AG20443 (cell line): ENCODE measurements at places on chromosomes 4 and X.
A peak's percentile ranks its signal among the peaks of the same experiment; 100 is the strongest.

GRCh38 chrX:118345045-118345463 lies 852 bp upstream of the WDR44 start:
- DNase-seq: no peak

- no peak for DNase-seq
These were observed 1365.9 kb upstream of the AGA start for GRCh38 chr4:178808106-178808505.

DNA sequence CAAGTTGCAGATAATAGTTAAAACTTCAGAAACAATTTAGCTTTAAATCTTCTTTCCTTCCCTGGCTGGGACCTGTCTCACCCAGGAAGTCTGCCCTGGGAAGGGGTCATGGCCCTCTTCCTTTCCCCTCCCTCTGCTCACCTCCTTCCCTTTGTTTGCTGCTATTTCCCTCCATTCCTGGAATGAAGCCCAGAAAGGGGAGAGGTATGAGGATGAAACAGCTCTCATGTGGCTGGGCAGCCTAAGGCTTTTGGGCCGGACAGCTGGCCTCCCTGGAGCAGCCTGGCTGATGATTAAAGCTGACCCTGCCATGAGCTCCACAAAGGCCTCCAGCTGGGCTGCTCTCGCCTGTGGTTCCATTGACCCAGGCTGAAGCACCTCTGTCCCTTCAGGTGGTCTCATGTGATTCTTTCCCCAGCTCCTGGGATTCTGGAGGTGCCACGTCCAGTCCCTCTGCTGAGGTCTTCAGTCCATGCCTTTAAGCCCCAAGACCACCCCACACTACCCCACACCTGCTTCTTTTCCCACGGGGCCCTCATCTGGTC lies 202.1 kb downstream of the PTTG2 start:
- DNase-seq: peak; percentile 73

- DNase-seq: no peak
These were observed 499 bp upstream of the NFXL1 start for GRCh38 chr4:47914926-47915237.

- peak; percentile 75 for DNase-seq
These were observed 54.5 kb upstream of the FBXW7 start for GRCh38 chr4:152590179-152591031.

- DNase-seq: no peak
These were observed 15.2 kb downstream of the ATOH1 start for GRCh38 chr4:93843772-93844171.

GRCh38 chrX:41621222-41621723 lies 67.5 kb upstream of the GPR34 start:
- DNase-seq: no peak

DNA sequence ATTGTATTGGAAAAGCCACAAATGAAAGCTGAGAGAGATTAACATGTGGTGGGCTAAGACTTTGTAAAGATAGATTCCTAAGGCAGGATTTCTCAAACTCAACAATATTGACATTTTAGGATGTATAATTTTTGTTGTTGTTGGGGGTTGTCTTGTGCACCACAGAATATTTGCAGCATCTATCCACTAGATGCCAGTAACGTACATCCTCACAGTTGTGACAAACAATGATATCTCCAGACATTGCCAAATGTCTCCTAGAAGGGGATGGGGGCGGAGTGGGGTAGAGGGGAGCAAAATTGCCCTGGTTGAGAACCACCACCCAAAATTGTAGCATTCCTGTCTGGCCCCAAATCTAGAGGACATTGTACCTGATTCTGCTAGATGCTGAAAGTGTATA lies 14.7 kb upstream of the CBR4 start:
- DNase-seq: peak; percentile 68

GRCh38 chr4:15799701-15800100 lies 21.6 kb downstream of the CD38 start:
- no peak for DNase-seq

DNA sequence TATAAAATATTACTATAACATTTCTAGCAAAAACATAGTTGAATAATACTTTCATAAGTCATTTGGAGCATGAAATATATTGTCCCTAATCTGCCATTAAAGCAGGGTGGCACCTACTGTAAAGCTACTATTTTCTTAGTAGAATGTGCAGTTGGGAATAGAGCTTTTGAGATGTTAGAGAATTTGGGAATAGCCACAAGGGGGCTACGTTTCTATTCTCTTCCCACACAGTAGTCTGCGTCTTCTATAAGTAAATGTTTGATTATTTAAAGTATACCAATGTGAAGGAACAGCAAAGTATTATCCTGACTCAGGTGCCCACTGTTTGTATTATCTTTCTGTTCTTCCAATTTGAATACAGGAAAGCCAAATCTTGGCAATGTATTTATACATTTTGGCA lies 323.2 kb upstream of the GIMD1 start:
- DNase-seq: no peak

GRCh38 chrX:120755066-120755846 lies 120.4 kb downstream of the CT47B1 start:
- no peak for DNase-seq

GRCh38 chrX:153600032-153600373 lies 1.1 kb upstream of the CCNQ start:
- no peak for DNase-seq

DNA sequence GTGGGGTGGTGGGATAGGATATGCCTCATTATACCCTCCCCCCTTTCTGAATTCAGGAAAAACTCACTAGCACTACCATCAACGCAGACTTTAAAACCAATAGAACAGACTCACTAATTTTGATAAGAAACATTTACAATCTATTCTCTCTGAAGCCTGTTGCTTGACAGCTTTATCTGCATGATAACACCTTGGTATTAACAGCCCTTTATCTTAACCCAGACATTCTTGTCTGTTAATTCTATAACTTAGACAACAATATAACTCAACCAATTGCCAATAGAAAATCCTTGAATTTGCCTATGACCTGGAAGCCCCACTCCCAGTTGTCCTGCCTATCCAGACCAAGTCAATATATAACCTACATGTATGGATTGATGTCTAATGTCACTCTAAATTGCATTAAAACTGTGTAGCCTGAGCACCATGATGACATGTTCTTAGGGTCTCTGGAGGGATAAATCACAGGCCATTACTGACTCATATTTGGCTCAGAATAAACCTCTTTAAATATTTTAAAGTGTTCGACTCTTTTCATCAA lies 1.5 kb upstream of the UGT2A3 start:
- no peak for DNase-seq

GRCh38 chrX:43644124-43644701 lies 11.9 kb upstream of the MAOA start:
- peak; percentile 40 for DNase-seq

DNA sequence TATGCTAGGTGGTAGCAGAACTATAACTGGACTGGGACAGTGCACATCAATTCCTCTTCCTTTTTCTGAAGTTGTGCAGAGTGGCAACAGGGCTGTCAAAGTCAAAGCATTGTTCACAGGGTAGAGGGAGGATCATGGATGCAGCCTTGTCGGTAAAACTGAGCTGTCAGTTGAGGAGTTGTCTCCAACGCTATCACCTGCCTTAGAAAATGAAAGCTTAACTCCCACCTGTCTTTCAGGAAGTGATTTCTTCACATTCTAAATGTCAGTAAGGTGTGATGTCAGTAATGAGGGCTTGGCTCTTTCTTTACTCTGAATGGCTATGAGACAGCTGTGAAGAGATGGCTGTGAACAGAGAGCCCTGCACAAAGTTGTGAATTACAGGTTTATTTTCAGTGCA lies 66.4 kb upstream of the BANK1 start:
- no peak for DNase-seq

DNA sequence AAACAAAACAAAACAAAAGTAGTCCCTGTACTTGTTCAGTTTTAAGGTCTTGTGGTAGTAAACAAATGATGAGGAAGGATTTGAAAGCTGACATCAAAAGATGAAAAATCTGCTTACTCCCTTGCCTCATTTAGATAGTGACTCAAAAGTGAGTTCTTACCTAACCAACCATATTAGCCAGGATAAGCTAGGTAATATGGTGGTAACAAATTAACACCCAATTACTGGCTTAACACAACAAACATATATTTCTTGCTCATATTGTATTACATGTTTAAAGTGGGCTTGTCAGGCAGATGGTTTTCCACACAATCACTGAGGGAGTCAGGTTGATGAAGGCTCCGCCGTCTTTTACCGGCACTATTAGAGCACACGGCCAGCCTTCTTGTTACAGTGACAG lies 189.7 kb downstream of the PPARGC1A start:
- DNase-seq: no peak

DNA sequence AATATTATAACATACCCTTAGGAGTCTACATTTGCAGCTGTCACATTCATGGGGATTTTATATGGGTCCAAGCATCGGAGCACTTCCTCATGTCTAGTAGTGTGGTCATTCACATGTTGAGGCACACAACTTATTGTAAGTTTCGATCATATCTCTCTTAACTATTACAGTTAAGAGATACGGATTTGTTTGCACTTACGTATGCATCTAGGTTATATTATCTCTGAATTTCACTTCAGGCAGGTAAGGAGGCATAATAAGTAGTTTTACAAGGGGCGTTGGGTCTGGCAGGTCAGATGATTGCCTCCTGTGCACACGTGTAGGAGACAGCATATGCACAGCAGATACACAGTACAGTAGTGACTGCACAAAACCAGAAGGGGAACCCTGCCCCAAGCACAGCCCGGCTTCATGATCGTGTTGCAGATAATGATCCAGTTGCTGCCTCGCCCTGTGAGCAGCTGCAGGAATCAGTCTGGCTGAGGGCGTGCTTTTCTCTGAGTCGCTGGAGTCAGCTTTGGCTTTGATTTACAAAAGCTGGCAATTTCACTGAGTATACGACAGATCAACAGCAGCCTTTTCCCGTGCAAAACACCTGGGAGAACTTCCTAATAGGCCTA lies 302.9 kb upstream of the GATB start:
- DNase-seq: peak; percentile 75

GRCh38 chr4:86543560-86544309 lies 50.4 kb upstream of the PTPN13 start:
- peak; percentile 25 for DNase-seq

DNA sequence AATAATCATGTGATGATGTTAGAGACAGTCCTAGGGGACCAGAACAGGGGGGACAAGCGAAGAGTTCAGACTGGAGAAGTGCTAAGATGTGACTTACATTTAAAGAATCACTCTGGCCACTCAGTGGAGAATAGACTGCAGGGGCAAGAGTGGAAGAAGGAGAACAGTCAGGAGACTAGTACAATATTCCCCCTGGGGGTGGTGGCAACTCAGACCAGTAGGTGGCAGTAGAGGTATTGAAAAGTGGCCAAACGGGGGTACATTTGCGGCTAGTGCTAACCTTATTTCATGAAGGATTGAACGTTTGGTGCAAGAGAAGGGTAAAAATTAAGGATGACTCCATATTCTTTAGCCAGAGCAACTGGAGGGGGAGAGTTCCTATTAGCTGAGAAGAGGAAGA lies 2.7 kb upstream of the BMX start:
- DNase-seq: peak; percentile 31
